Fibroblast of skin of right quadriceps (primary cell): ENCODE measurements at places on chromosomes 11 and 22.
A peak's percentile ranks its signal among the peaks of the same experiment; 100 is the strongest.

GRCh38 chr11:130580372-130580771, 131.9 kb downstream of the ADAMTS15 start:
- peak; percentile 85 for DNase-seq

DNA sequence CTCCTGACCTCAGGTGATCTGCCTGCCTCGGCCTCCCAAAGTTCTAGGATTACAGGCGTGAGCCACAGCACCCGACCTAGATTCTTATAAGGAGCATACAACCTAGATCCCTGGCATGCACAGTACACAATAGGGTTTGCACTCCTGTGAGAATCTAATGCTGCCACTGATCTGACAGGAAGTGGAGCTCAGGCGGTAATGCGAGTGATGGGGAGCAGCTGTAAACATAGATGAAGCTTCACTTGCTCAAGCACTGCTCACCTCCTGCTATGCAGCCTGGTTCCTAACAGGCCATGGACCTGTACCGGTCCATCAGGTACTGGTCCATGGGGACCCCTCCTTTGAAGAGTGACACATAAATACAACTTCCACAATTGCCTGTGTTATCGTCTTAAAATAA, 44.8 kb upstream of the EIF3M start:
- no peak for DNase-seq

DNA sequence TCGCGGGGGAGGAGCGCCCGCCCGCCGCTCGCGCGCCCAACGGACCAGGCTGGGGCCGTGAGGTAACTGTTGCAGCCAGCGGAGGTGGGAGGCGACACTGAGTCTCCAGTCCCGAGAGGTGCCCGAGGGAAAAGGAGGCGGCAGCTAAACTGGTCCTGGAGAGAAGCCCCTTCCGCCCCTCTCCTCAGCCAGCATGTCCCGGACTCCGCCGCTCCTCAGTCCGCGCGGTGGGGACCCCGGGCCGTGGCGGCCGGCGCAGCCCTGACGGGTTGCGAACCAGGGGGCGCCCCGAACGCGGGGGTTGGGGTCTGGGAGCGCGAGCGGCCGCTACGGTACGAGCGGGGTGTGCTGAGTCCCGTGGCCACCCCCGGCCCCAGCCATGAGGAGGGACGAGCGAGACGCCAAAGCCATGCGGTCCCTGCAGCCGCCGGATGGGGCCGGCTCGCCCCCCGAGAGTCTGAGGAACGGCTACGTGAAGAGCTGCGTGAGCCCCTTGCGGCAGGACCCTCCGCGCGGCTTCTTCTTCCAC, at the start of gene PDE3B:
Gene PDE3B, plus strand, starts transcription at position 108 of the 529 bp plus-strand sequence. Its CDS starts 272 bp downstream, at position 380.
- DNase-seq = peak; percentile 50

DNA sequence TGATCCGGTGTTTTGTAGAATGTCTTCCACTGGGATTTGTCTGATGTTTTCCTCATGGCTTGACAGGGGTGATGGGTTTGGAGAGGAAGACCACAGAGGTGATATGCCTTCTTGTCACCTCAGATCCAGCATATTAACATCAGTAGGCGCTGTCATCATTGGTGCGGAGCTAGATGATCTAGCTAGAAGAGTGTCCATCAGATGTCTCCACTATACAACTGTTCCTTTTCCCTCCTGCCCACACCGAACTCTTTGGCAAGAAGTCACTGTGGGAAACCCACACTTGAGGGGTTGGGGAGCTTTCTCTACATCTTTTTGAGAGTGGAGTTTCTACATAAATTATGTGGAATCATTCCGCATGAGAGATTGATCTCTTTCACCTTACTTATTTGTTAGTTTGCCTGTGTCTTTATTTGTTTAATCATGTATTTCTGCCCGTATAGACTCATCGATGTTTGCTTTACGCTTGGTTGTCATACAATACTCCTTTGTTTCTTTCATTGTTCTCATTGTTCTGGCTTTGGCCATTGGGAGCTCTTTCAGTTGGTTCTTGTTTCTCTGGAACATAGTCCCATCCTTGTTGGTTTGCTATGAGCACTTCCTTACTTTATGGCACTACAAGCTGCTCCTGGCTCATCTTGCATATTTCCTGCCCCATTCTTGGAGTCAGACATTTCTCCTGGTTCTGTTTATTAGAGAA, 1420.3 kb downstream of the BRD1 start:
- no peak for DNase-seq

GRCh38 chr11:86360775-86361395, 13.8 kb upstream of the CCDC81 start:
- DNase-seq = peak; percentile 53
